ENCODE measurements at places on chromosomes 7 and 10.

GRCh38 chr10:95818668-95819067, 62.7 kb downstream of the ENTPD1 start:
- DNase-seq: no peak

- DNase-seq: no peak
Observed at GRCh38 chr10:129545261-129545660, 78.2 kb downstream of the MGMT start.

DNA sequence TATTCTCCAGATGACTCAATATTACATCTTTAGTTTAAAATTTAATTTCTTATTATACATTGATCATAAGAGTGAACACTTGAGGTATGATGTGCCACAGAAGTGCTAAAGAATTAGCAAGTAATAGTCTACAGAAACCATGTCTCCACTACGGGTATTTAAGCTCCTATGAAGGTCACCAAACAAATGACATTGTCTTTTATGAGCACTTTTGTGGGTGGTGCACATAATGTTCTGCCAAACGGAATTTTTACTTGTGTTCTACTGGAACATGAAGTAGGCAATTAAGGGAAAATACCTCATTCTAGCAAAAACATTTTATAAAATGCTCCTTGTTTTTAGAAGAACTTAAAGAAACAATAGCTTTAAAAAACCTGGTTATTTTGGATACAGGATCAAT, 27.4 kb upstream of the CUBN start:
- no peak for DNase-seq

GRCh38 chr10:86086418-86086817, 280.2 kb downstream of the GRID1 start:
- DNase-seq: no peak

- no peak for DNase-seq
Observed at GRCh38 chr7:11437994-11438393, 394.0 kb downstream of the THSD7A start.

- DNase-seq: no peak
Observed at GRCh38 chr7:27125986-27126394, 4.6 kb downstream of the HOXA4 start.

- DNase-seq: peak; percentile 50
Observed at GRCh38 chr7:90298145-90299038, 22.7 kb downstream of the FAM237B start.

DNA sequence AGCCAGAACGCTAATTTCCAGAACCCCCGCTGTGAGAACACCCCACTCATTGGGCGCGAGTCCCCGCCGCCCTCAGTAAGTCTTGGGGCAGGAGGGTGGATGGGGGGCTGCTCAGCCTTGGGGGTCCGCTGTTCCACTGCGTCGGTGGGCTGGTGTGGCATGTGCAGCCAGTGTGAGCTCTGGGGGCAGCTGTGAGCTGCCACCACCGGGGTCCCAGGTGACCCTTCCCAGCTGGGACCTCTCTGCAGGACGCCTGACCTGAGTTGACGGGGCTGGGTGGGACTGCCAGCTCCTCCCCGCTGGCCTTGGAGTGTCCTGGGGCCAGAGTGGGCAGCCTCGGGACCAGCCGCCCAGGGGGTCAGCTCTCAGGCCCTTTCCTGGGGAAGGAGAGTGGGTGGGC, 27.2 kb downstream of the TTYH3 start:
- no peak for DNase-seq

DNA sequence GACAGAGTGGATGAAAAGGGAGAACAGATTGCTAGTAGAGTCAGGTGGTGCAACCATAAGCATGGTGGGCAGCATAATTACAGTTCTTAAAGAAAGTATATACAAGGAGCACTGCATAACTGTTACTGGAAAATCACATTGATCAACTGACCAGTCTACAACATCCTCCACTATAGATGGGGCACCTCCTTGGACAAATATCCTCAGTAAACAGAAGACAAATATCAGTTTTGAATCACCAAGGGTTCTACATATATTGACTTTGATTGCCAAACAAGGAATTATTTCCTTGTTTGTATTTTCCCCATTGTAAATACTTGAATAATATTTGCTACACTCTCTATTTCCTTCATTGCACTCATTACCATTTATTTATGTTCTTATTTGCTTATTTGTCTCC, 17.6 kb upstream of the CRPPA start:
- DNase-seq: no peak

DNA sequence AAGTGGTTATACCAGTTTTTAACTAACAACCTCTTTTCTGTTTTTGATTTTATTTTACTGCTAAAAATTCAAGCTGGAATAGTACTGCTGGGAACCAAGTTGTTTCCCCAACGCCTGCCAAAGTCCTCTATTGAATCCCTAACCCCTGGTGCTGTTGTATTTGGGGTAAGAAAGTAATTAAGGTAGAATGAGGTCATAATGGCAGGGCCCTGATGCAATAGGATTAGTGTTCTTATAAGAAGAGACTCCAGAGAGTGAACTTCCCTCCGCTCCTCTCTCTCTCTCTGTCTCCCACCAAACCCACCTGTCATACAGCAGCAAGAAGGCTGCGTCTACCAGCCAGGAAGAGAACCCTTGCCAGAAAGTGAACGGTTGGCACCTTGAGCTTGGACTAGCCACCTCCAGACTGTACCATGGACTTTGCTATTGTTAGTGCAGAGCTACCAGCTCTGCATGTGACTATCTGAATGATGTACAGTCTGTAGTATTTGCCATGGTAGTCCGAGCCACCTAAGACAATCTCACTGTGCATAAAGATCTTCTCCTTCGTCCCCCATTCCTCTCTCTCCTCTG, 86.5 kb upstream of the KLF6 start:
- DNase-seq: no peak

DNA sequence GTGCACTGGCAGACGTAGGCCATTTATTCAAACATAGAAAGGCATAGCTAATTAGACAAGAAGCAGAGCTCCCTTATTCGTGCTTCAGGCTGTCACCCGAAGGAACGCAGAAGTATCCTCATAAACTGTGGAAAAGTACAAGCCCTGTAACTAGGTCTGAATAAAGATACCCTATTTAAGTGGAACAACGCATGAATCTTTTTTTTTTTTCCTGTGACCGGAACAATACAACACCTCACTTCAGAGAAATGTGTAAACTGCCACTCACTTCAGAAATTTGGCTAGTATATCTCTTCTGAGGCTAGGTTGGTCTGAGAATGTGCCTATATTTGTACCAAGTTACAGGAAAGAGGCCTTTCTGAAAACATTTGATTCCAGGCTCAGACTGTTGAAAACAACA, 8.0 kb upstream of the CSTF2T start:
- no peak for DNase-seq

- DNase-seq: peak; percentile 16
Observed at GRCh38 chr7:86598311-86598710, 45.4 kb upstream of the GRM3 start.

- no peak for DNase-seq
Observed at GRCh38 chr10:123958241-123958640, 66.6 kb upstream of the CPXM2 start.

GRCh38 chr10:97399843-97400545, 1.1 kb downstream of the RRP12 start:
- DNase-seq: peak; percentile 76

DNA sequence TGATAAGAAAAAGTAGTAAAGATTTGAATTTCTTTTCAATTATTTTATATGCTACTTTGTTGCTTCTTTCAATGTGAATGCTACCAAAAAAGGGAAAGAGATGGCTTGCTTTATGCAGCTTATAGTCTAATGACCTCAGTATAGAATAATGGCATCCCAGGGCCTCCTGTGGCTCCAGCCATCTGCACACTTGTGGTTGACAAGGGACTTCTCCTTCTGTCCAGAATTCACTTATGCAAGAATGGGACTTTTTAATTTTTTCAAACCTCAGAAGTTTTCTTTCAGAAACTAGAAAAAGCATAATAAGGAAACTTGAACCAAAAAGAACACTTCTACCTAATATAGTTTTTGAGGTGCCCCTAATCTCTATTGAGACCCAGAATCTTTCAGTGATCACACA, 310.9 kb downstream of the CTNNA3 start:
- no peak for DNase-seq

DNA sequence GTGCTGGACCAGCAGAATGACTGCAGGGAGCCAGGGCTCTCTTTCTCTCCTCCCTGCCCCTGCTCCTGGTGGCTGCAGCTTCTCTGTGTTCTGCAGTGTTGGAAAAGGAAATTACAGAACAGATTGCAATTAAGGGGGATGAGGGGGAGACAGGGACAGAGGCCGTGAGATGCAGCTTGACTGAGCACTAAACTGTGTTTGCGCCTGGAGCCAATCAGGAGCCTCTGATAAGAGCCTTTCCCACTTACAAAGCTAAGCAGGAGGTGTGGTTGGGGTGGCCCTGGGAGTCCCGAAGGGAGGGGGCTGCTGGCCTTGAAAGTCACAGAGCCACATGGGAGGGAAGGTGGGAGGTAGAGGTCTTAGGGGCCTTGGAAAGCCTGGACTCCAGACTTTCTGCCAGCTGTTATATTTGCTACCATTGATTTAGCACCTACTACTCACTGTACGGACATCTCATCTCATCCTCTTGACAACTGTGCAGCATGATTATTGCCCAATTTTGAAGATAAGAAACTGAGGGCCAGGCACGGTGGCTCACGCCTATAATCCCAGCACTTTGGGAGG, 26.7 kb downstream of the TRIM8 start:
- peak; percentile 69 for DNase-seq

DNA sequence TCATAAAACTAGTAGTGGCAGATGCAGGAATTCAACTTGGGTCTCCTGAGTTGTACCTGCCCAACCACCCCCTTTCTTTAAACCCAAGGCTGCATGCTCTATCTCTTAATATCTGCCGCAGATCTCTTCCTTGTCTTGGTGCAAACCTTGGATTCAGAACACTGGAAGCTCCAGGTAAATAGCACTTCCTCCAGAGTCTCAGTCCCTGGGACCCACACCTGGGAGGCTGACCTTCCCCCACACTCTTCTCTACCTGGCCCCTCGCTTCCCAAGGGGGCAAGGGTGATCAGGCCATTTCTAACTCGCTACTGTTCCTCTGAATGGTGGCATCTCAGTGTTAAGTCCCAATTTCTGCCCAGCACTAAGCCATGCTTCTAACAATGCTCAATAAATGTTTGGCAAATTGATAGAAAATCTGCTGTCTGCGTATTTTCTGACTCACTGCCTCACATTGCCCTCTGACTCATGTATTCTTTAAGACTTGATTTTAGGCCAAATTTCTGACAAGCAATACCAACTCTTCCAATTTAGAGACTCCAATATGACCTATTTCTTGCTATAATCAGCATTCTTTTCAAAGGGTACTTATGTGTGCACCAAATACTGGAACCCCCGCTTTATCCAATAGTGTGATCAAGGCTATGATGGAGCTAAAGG, 68.0 kb upstream of the PPP1R3C start:
- no peak for DNase-seq

GRCh38 chr10:128573281-128573845, 447.1 kb upstream of the MKI67 start:
- DNase-seq: no peak

GRCh38 chr10:20492447-20492846, 404.7 kb downstream of the NEBL start:
- no peak for DNase-seq

GRCh38 chr7:13748998-13749397, 240.5 kb downstream of the ETV1 start:
- no peak for DNase-seq

GRCh38 chr7:37352974-37353948, 95.4 kb downstream of the ELMO1 start:
- peak; percentile 41 for DNase-seq

DNA sequence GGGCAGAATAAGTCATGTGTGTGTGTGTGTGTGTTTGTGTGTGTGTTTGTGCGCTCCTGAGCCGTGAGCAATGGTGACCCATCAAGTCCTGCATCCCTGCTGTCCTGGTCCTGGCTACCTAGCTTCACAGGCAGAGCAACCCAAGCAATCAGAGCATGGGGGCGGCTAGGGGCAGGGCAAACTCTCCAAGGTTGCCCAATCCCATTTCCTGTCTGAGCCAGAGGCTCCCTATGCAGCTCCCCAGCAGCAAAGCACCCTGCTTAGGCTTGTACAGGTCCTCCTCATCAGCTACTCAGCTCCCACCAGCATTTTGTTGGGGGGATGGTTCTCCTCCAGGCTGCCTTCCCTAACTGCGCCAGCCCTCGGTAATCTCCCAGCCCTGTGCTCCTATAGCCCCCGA, 31.1 kb upstream of the CRHR2 start:
- no peak for DNase-seq

DNA sequence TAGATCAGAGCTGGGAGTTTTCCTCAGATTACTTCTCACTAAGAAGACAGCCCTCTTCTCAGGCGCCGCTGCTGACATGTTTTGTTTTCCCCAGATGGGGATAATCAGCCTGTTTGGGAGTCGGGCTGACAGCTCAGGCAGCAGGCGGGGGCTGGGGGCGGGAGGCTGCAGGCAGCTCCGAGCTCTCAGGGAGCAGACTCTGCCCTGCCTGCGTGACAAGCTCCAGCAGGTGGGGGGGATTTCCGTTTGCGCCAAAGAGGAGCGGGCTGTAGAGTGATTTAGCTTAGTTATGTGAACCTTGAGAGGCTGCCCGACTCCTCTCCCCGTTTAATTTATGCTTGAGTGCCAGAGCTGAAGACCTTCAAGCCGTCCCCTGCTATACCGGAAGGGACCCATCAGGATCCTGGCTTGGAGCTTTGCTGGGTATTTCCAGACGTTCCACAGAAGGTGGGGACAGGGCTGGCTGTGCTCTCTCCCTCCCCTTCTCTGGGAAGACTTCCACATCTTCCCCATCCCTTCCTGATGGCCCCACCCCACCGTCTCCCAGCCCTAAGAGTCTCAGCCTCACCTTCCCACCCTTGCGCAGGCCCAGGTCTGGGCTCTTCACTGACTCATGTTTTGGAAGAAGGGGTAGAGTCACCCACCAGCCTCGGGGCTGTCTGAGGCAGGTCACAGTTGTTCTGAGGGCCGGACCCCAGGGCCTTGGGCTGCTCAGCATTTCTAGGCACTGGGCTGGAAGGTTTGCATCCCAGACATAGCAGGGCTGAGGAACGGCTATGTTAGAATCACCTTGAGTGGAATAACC, 24.7 kb upstream of the ADCYAP1R1 start:
- DNase-seq: no peak

DNA sequence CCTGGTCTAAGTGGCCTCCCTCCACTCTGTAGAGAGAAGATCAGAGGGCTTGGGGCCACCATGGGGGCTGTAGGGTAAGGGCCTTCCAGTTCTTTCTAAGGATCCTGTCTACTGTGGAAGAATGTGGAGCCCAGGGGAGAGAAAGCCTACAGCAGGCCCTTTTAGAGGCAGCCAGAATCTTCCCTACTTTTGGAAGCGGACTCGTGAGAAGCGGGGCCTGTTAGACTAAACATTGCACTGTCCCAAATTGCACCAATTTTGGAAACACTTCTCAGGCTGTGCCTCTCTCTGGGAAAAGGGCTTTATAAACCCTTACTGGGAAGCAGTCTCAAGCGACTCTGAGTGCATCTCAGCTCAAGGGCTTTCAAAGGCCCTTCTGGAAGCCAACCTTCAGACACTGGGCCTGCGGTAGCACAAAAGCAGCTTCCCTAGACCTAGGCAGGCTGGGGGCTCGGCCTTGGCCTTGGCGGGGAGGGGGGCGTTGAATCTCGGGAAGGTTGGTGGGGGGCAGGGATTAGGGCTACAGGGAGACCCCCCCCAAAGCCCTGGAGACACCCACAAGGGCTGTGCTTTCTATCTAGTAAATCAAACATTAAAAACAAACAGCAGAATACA, 298.1 kb downstream of the GFRA1 start:
- no peak for DNase-seq
